ENCODE measurements at places on chromosomes 13 and 19.

DNA sequence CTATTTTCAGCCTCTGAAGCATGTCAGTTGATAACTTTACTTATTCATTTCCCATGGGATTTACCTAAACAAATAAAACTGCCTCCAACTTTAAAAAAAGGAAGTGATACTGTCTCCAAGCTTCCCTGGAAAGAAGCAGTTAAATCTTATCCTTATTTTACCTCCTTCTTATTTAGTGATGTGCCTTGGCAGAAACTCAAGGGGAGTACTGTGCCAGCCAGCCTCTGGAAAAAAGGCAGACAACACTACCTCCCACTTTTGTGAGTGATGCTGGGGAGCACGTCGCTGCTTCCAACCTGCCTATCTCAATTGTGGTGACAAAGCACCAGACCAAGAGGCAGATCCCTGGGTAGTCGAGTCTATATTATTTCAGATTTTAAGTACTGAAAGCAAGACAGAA, 765.6 kb downstream of the DIAPH3 start:
- no peaks in the 10 kb centered on the region for H3K36me3 ChIP-seq
- no peak overlapping the region for H3K4me3 ChIP-seq
- no peak for DNase-seq
- H3K27me3 ChIP-seq, result no peaks in the 10 kb centered on the region
- no peak overlapping the region for H3K27ac ChIP-seq

DNA sequence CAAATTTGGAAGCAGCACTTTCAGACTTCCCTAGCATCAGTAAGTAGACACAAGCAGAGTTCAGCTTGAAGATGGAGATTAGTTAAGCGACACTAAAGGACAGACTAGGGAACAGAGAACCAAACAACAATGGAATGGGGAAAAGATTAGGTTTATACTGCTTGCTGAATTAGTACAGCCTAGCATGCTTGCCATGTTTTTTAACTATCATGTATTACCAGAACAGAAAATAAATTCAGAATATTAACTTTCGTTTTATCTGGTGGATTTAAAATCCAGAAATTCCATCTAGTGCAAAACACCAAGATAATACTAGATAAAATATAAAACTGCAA, 451.5 kb upstream of the SLC10A2 start:
- no peaks in the 10 kb centered on the region for H3K36me3 ChIP-seq
- no peaks in the 10 kb centered on the region for H3K27me3 ChIP-seq
- no peaks in the 10 kb centered on the region for H3K4me1 ChIP-seq
- H3K27ac ChIP-seq, result no peak overlapping the region
- DNase-seq, result no peak

GRCh38 chr19:41746593-41747227, 8.6 kb upstream of the CEACAM6 start:
- H3K4me3 ChIP-seq, result no peak overlapping the region
- no peak overlapping the region for H3K27ac ChIP-seq
- DNase-seq, result no peak

DNA sequence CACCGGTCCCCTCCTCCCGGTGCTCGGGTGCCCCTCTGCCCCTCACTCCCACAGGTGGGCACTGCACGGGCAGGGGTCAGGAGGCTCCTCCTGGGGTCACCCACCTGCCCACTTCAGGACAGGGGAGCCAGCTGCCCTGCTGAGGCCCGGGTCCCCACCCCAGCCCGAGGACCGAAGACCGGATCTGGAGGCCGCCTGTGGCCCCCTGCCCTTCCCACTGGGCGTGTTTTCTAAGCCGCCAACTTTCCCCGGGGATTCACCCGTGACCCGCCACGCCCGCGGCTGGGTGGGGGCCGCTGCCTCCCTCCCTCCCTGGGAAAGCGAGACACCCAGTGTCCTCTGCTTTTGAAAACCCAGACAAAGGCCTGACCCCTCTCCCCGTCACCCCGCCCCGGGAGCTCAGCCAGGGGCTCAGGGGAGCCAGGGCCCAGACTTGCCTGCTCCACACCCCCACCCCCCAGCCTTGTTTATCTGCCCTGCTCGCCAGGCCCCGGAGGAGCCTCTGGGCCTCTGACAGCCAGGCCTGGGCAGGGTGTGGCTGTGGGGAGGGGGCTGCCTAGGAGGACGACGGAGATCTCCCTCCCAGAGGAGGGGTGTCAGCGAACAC, 1.3 kb downstream of the PALM start:
- H3K36me3 ChIP-seq, result no peaks in the 10 kb centered on the region
- H3K27me3 ChIP-seq, result no peaks in the 10 kb centered on the region
- no peaks in the 10 kb centered on the region for H3K4me1 ChIP-seq
- no peak for DNase-seq
- H3K27ac ChIP-seq, result peak overlapping the region; percentile 56
- H3K4me3 ChIP-seq, result peak overlapping the region; percentile 51

GRCh38 chr19:29411113-29411581, 114.6 kb upstream of the VSTM2B start:
- H3K4me3 ChIP-seq, result no peak overlapping the region
- peaks cover 8% of the 10 kb centered on the region for H3K27me3 ChIP-seq
- H3K27ac ChIP-seq, result no peak overlapping the region
- no peak for DNase-seq
- H3K4me1 ChIP-seq, result no peaks in the 10 kb centered on the region

DNA sequence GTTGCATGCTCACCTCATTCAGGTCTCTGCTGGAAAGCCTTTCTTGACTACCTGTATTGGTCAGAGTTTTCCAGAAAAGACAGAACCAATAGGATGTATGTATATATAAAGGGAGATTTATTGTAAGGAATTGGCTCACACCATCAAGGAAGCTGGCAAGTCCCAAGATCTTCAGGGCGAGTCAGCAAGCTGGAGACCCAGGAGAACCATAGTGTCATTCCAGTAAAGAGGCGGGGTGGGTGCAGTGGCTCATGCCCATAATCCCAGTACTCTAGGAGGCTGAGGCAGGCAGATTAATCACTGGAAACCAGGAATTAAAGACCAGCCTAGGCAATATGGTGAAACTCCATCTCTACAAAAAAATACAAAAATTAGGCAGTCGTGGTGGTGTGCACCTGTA, 30.4 kb upstream of the FARP1 start:
- DNase-seq, result no peak
- H3K4me3 ChIP-seq, result no peak overlapping the region
- H3K27ac ChIP-seq, result no peak overlapping the region
- no peaks in the 10 kb centered on the region for H3K27me3 ChIP-seq

- H3K27me3 ChIP-seq, result no peaks in the 10 kb centered on the region
- H3K36me3 ChIP-seq, result peaks cover 36% of the 10 kb centered on the region
- DNase-seq, result no peak
- peak overlapping the region; percentile 17 for H3K4me3 ChIP-seq
- H3K27ac ChIP-seq, result peak overlapping the region; percentile 54
Measured at GRCh38 chr19:800360-801029, 3.2 kb downstream of the PTBP1 start.

DNA sequence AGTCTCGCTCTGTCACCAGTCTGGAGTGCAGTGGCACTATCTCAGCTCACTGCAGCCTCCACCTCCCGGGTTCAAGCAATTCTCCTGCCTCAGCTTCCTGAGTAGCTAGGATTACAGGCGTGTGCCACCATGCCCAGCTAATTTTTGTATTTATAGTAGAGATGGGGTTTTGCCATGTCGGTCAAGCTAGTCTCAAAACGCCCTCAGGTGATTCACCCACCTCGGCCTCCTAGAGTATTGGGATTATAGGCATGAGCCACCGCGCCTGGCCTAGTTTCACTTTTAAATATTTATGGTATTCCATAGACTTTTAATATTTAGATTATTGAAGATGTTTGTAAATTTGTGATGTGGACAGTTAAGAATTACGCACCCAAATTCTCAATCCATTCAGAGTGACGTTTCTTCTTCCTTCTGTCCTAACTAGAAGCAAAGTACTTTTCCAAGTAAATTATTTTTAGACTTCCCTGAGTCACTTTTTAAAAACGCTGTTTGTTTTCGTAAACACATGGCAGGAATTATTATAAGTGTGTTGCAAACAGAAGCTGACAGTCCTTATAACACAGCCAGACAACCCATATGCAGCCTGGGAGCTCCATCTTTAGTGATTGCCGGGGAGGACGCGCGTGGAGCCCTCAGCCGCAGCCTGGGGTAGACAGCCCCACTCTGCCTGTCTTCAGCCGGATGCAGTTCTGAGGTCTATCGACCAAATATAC, 131.7 kb downstream of the ATP11A start:
- H3K36me3 ChIP-seq, result peaks cover 85% of the 10 kb centered on the region
- H3K27ac ChIP-seq, result no peak overlapping the region
- DNase-seq, result no peak
- H3K4me3 ChIP-seq, result no peak overlapping the region
- no peaks in the 10 kb centered on the region for H3K4me1 ChIP-seq

Measured in tibial artery (tissue), 4 donors.